ENCODE measurements at places on chromosomes 5 and 9.

DNA sequence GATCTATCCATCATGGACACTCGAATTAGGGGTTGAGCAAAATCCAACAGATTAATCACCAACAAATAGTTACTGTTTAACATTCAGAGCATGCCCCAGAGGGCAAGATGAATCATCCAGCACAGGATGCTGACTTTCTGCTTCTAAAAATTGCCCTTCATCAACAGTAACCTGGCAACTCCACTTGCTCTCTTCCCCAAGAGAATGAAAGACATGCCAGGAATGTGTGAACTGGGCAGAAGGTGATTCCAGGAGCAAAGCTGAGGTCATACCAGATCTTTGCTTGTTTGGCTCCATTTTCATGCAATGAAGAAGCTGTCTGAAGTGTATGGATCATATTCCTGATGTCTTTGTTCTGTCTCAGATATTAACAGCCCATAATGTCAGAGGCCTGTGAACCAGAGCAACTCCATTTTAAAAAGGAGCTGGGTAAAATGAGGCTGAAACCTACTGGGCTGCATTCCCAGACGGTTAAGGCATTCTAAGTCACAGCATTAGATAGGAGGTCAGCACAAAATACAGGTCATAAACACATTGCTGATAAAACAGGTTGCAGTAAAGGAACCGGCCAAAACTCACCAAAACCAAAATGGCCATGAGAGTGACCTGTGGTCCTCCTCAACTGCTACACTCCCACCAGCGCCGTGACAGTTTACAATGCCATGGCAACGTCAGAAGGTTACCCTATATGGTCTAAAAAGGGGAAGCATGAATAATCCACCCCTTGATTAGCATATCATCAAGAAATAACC is 2.5 kb upstream of the ZNF367 start:
- H3K4me1 ChIP-seq: peaks cover 30% of the 10 kb centered on the region
- H3K27me3 ChIP-seq: no peaks in the 10 kb centered on the region
- H3K27ac ChIP-seq: peak overlapping the region; percentile 100
- DNase-seq: peak; percentile 59

- no peak overlapping the region for H3K27ac ChIP-seq
- H3K4me1 ChIP-seq: no peaks in the 10 kb centered on the region
- no peaks in the 10 kb centered on the region for H3K27me3 ChIP-seq
- H3K36me3 ChIP-seq: no peaks in the 10 kb centered on the region
Observed at GRCh38 chr5:120512068-120512467, 48.0 kb downstream of the PRR16 start.

GRCh38 chr5:149447373-149448367 is 68.6 kb upstream of the IL17B start:
- H3K4me3 ChIP-seq: no peak overlapping the region
- peaks cover 75% of the 10 kb centered on the region for H3K4me1 ChIP-seq
- no peaks in the 10 kb centered on the region for H3K27me3 ChIP-seq
- no peak for DNase-seq
- H3K36me3 ChIP-seq: no peaks in the 10 kb centered on the region

GRCh38 chr9:133003071-133003461 is 24.6 kb downstream of the GFI1B start:
- no peak overlapping the region for H3K27ac ChIP-seq
- no peaks in the 10 kb centered on the region for H3K4me1 ChIP-seq
- DNase-seq: no peak
- no peak overlapping the region for H3K4me3 ChIP-seq

GRCh38 chr5:81949462-81949861 is 22.4 kb upstream of the ATG10 start:
- no peak overlapping the region for H3K4me3 ChIP-seq
- no peak overlapping the region for H3K27ac ChIP-seq
